ENCODE measurements at places on chromosomes 6 and 20. TPM values are rescaled to one million over a fixed set of nuclear protein-coding genes. Genes with fewer than 3 reads are reported as not detected.

DNA sequence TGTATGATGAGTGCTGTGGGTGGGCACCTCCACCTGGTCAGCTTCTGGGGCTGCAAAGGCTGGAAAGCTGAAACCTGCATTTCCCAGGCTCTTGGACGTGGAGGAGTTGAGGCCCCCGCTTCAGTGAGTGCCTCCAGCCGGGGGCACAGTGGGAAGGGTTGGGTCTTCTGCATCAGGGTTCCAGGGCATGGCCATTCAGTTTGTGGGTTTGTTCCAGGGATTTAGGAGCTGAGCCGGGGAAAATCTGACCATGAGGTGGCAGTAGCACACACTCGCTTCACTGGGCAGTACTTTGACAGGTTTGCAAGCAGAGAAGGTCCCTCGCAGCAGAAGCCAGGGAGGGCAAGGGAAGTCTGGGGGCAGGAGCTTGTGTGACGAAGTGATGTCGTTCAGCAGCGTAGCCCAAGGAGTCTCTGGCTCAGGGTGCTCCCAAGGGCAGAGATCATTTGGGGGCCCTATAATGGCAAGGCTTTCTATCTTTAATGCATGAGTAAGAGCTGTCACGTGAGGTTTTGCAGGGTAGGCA is 69.5 kb upstream of the SULF2 start:
- peaks cover 11% of the 10 kb centered on the region for H3K27me3 ChIP-seq
- H3K27ac ChIP-seq, result no peak overlapping the region
- H3K4me3 ChIP-seq, result no peak overlapping the region

DNA sequence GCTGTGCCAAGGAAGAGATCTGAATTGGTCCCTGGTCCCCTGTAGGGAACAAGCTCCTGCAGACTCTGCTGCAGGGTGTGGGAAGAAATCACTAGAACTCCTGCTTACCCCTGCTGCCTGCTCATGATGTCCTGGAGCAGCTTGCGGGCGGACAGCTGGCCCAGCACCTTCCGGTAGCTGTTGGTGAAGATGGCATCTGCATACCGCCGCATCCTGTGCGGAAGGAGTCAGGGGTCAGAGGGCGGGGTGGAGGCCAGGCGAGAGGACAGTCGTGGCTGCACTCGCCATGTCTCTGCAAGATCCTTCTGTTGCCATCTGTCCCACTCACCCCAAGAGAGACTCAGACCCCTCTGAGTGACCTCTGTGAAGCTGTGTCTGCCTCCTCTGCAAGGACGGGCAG is 5.3 kb downstream of the GHRH start:
- H3K27ac ChIP-seq, result no peak overlapping the region
- no peak overlapping the region for H3K4me3 ChIP-seq
- H3K36me3 ChIP-seq, result no peaks in the 10 kb centered on the region
- no peak for DNase-seq

DNA sequence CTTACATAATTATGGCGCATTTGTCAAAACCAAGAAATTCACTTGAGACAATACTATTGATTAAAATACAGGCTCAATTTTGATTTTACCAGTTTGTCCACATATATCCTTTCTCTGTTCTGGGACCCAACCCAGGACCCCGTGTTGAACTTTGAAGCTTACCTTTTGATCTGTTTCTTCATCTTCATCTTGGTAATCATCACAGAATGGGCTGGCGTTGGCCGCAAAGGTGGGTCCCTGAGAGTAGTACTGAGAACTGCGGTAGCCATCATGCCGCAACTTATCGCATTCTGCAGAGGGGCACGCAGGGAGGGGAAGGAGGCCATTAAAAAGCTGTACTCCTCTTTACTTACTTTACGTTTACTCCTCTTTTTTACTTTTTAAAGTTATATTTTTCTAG is 26.1 kb downstream of the NHSL1 start:
- H3K27me3 ChIP-seq, result no peaks in the 10 kb centered on the region
- H3K36me3 ChIP-seq, result no peaks in the 10 kb centered on the region
- no peak for DNase-seq
- peaks cover 4% of the 10 kb centered on the region for H3K4me1 ChIP-seq
- H3K27ac ChIP-seq, result no peak overlapping the region
- H3K4me3 ChIP-seq, result no peak overlapping the region

- H3K27ac ChIP-seq, result no peak overlapping the region
- H3K27me3 ChIP-seq, result peaks cover 9% of the 10 kb centered on the region
- no peak for DNase-seq
- H3K36me3 ChIP-seq, result no peaks in the 10 kb centered on the region
- H3K4me3 ChIP-seq, result no peak overlapping the region
These were observed 11.5 kb upstream of the GLP1R start for GRCh38 chr6:39037082-39037508.

DNA sequence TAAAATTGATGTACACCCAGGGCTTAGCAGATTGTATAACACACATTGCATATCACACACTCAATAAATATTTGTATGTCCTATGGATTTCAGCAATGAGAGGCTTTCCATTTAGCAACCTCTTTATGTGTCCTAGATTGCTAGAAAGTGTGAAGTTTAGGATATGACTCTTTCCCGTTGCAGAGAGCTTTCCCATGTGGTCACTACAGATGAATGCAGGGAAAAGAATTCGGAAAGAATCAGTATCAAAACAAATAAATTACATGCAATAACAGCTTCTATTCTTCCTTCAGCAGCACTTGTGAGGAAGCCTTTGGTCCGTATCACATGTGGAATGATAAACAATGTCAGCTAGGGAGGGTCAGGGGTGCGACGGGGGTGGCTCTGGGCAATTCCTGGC is 870.1 kb downstream of the C6orf118 start:
- no peak for DNase-seq
- H3K4me1 ChIP-seq, result no peaks in the 10 kb centered on the region
- no peak overlapping the region for H3K27ac ChIP-seq
- no peaks in the 10 kb centered on the region for H3K36me3 ChIP-seq
- H3K27me3 ChIP-seq, result no peaks in the 10 kb centered on the region

DNA sequence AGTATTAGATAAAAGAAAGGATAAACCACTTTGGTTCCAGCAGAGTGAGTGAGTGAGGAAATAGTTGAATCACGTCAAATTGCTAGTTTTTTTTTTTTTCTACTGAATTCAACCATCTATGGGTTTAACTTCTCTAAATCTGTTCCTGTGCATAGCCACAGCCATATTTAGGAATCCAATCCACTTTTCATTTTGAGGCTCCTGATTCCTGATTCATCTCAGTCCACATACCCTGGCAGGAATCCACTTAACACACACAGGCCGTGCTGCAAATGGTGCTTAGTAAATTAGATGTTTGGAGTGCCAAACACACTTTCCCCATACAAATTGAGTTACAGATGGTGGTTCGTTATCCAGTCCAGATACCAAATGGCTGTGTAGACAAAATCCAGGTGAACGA is 220.3 kb downstream of the ALDH8A1 start:
- no peaks in the 10 kb centered on the region for H3K36me3 ChIP-seq
- no peak overlapping the region for H3K4me3 ChIP-seq
- H3K4me1 ChIP-seq, result peaks cover 5% of the 10 kb centered on the region
- no peak overlapping the region for H3K27ac ChIP-seq
- no peaks in the 10 kb centered on the region for H3K27me3 ChIP-seq
- peak; percentile 56 for DNase-seq

DNA sequence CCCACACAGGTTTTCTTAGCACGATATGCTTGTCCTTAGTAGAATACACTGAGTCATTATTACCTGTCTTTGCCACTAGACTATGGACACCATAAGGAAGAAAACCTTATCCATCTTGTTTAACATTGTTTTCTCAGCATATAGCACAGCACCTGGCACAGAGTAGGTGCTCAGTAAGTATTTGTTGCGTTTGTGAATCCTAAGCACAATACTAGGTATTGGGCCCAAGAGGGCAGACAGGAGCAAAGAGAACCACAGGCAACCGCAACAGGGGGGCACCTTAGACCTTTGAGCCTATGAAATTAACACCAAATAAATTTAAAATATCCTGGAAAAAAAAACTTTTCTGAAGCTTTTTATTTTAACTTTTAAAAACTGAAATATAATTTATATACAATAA is 3.7 kb upstream of the NCOA6 start:
- DNase-seq, result no peak
- no peaks in the 10 kb centered on the region for H3K36me3 ChIP-seq
- H3K4me1 ChIP-seq, result peaks cover 10% of the 10 kb centered on the region
- H3K4me3 ChIP-seq, result no peak overlapping the region
- H3K27ac ChIP-seq, result no peak overlapping the region
- peaks cover 29% of the 10 kb centered on the region for H3K27me3 ChIP-seq

Gene ULBP1
- total RNA-seq, result 0.88 TPM

DNA sequence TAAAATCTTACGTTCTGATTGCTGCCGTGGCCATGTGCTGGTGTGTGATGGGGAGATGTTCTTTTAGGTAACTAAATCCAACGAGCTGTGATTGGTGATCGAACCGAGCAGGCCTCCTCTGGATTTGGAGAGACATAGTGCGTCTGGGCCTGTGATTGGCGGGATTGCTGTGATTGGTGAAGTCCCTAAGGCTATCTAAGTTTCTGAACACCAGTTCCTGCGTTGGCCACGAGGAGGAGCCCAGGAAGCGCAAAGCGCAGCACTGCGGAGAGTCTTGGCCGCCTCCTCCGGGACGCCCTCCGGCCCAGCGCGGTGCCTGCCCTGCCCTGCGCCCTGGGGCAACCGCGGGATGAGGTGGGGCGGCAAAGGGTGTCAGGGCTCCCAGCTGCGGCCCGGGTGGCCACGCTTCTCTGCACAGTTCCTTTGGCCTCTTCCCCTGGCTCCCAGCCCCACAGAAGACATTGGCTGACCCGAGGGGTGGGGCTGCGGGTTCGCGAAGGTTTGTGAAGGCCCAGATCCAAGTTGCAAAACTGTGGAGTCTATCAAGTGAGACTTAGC is 33.0 kb downstream of the HNF4A start:
- H3K27ac ChIP-seq, result no peak overlapping the region
- no peaks in the 10 kb centered on the region for H3K36me3 ChIP-seq
- H3K27me3 ChIP-seq, result peaks cover 18% of the 10 kb centered on the region
- peaks cover 3% of the 10 kb centered on the region for H3K4me1 ChIP-seq
- DNase-seq, result peak; percentile 95

- H3K4me3 ChIP-seq, result no peak overlapping the region
- no peak for DNase-seq
- no peaks in the 10 kb centered on the region for H3K36me3 ChIP-seq
- no peaks in the 10 kb centered on the region for H3K4me1 ChIP-seq
- H3K27ac ChIP-seq, result no peak overlapping the region
- no peaks in the 10 kb centered on the region for H3K27me3 ChIP-seq
These were observed 25.0 kb downstream of the SH3BGRL2 start for GRCh38 chr6:79656134-79656533.

DNA sequence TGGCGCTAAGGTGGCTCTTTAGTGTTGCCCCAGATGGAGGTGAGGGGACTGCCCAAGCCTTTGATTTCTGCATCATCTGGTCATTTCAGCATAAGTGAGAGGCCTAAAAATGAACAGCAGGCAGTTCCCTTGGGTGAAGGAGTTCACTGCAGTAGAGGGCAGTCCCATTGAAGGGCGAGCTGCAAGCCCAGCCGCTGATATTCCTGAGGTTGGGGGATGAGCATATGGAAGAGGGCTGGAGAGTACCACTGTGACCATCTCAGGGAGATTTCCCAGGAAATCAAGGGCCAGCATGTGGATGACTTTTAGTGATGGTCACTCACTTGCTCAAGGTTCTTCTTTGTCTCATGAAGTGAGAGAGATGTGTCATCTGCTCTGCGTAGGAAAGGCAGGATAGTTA is 9.3 kb downstream of the TOX2 start:
- H3K36me3 ChIP-seq, result no peaks in the 10 kb centered on the region
- no peak overlapping the region for H3K4me3 ChIP-seq
- H3K27me3 ChIP-seq, result peaks cover 8% of the 10 kb centered on the region
- H3K4me1 ChIP-seq, result peaks cover 4% of the 10 kb centered on the region
- no peak for DNase-seq

Gene ADGRB3
- not detected for total RNA-seq

GRCh38 chr6:52424513-52424912 is 4.4 kb downstream of the EFHC1 start:
- H3K36me3 ChIP-seq, result peaks cover 5% of the 10 kb centered on the region
- H3K27ac ChIP-seq, result peak overlapping the region; percentile 78
- no peaks in the 10 kb centered on the region for H3K27me3 ChIP-seq
- no peak for DNase-seq
- H3K4me1 ChIP-seq, result peaks cover 42% of the 10 kb centered on the region

Gene CFAP61
- not detected for total RNA-seq

Gene TBCC
- total RNA-seq, result 33.7 TPM

GRCh38 chr20:59291740-59292383 is 8.5 kb upstream of the EDN3 start:
- H3K27ac ChIP-seq, result no peak overlapping the region
- H3K4me3 ChIP-seq, result no peak overlapping the region
- DNase-seq, result no peak
- H3K4me1 ChIP-seq, result no peaks in the 10 kb centered on the region
- H3K27me3 ChIP-seq, result no peaks in the 10 kb centered on the region

Data from osteoblast (primary cell).